ENCODE measurements at places on chromosomes 11 and 22.
A peak's percentile ranks its signal among the peaks of the same experiment; 100 is the strongest.

DNA sequence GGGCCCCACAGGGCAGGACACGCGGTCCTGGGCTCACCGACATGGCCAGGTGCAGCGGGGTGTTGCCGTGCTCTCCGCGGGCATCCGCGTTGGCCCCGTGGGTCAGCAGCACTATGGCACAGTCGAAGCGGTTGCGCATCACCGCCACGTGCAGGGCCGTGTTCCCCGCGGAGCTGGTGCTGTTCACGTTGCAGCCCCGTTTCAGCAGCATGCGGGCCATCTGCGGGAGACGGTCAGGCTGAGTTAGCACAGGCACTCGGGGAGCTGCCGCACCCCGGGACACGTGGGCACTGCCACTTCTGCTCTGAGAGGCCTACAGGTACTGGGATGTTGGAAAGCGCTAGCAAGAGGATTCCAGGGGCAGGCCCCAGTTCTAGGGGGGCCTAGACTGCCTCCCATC, 22.3 kb upstream of the BAIAP2L2 start:
- DNase-seq = no peak

DNA sequence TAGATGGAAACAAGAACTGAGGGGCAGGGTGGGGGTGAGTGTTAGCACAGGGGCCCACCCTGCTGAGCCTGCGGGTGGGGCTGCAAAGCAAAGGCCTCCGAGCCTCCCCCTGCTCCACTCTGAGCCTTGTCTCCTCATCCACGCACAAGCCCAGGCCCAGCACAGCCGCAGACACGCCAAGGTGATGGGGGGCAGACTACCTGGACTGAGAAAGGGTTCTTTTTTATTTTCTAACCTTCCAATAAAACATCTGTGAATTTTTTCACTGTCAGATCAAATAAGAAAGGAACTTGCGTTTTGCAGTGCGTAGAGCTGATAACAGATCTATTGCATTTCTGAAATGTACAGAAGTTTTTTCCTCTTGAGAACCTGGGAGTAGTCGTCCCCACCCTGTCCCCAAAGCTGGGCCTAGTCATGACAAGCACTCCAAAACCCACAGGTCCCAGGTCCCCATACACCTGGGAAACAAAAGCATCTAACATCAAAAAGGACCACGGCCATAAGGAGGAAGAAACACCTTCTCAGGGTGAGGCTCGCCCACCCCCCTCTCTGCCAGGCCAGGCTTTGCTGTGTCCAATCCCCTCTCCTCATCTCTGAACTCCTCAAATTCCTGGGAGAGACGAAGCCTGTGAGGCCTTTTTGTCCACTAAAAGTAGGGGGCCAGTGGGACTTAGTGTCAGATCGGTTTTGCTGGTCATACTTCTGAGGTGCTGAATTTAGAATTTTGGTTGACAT, 22.7 kb upstream of the CD5 start:
- DNase-seq = no peak

- DNase-seq = no peak
Observed at GRCh38 chr11:17257196-17257595, 19.3 kb upstream of the NUCB2 start.

- DNase-seq = no peak
Observed at GRCh38 chr11:122240638-122241037, 124.6 kb upstream of the BLID start.

- no peak for DNase-seq
Observed at GRCh38 chr22:46052331-46052771, 75.4 kb upstream of the WNT7B start.

DNA sequence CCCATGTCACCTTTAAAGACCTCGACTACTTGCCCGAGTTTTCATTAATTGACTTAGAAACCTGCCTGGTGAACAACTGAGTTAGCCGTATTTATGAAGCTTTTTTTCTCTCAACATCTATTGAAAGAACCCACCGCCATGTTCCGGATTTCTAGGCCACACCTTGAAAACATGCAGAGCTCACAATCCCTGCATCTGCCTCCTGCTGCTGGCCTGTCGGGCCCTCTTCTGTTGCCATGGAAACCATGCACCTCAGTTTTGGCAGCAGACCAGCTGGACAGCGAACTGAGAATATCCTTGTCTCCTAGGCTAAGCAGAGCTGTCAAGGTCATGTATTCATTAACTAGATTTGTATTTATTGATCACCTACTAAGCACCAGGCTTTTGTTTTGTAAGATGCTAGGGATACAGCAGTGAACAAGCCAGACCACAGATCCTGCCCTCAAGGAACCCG, 4.3 kb upstream of the PATZ1 start:
- DNase-seq = no peak

- no peak for DNase-seq
Observed at GRCh38 chr11:15006139-15006759, 34.1 kb upstream of the CALCA start.

- no peak for DNase-seq
Observed at GRCh38 chr22:32511274-32511673, 36.7 kb downstream of the FBXO7 start.

DNA sequence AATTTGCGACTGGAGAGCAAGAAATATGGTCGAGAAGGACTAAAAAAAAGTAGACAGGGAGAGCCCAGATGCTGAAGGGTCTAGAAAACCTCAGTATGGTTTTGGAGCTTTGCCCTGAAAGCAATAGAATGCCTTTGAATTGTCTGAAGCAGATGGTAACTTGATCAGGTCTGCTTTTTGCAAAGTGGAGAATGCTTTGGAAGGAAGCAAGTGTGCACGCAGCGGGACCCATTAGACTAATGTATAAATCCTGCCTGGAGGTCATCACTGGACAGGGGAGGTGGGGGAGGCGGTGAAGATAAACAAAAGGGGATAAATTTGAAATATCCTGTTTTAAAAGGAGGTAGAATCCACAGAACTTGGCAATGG, 757 bp upstream of the HINFP start:
- DNase-seq = no peak

DNA sequence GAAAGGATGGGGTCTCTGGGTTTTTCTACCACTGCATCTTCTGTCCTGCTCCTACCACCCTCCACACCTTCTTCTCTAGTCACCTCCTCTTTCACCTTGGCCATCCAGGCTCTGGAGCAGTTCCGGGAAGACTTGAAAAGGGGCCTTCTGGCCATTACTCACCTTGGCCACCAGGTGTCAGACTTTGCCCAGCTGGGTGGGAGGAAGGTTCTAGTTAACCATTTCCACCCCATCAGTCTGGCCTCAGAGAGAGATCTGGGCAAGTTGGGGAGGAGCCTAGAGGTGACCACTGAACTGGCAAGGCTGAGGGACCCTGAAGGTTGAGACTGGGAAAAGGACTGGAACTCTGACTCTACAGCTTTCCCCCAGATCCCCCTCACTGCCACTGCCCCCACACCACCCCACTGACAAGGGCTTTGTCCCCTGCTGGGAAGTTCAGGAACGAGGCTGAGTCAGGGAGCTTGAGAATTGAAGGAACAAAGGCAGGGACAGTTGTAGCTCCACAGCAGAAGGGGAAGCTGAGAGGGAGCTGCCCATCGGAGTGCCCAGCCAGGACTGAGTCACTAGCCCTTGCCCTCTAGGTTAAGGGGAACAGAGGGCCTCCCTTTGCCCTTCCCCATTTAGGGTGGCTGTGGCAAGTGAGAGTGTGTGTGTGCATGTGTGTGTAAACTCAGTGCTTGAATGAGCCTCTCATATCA, 3.7 kb upstream of the POLD4 start:
- peak; percentile 40 for DNase-seq

- no peak for DNase-seq
Observed at GRCh38 chr11:76456571-76456970, 11.8 kb downstream of the EMSY start.

DNA sequence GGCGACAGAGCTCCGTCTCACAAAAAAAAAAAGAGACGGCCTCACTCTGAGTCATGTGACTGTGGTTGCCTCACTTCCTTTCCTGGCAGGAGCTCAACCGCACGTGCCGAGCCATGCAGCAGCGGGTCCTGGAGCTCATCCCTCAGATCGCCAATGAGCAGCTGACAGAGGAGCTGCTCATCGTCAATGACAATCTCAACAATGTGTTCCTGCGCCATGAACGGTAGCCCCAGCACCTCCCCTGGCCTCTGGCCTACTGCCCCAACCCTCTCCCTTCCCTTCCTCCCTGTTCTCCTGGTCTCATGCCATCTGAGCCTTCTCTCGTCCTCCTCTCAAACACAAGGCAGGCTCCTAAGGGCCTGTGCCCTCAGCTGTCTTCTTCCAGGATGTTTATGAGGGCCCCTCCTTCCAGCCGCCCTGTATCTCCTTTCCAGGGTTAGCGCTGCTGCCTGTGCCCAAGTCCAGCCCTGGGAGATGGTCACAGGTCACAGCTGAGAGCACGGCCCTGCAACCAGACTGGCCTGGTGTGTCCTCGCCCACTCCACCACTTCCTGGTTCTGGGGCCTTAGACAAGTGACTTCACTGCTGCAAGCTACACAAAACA, 30.7 kb downstream of the TOM1 start:
- peak; percentile 18 for DNase-seq

DNA sequence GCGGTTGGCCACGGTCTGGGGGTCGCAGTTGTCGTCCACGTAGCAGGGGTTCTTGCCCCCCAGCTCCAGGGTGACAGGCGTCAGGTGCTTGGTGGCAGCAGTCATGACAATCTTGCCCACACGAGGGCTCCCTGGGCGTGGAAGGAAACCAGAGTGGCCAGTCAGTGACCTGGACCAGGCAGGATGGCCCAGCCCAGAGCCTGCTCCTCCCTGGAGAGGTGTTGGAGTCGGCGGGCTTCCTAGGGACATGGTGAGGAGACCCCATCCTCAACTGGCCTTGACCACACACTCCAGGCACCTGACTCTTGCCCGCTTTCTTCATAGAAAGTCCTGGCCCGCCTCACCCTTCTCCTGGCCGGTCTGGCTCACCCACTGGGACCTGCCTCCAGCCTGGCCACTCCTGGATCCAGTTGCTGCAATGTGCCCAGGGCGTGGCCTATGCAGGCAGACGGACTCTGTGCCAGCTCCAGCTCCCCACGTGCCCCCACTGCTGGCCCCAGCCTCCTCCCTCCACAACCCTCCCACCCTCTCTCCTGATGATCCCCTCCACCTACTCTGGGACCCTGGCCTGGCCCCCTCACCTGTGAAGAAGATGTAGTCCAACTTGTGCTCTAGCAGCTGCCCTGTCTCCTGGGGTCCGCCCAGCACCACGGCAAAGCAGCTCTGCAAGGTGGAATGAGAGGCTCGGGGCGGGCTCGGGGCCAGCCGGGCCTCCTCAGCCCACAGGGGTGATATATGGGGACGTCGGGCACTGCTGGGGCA, 8.7 kb downstream of the ALDH3B2 start:
- no peak for DNase-seq

DNA sequence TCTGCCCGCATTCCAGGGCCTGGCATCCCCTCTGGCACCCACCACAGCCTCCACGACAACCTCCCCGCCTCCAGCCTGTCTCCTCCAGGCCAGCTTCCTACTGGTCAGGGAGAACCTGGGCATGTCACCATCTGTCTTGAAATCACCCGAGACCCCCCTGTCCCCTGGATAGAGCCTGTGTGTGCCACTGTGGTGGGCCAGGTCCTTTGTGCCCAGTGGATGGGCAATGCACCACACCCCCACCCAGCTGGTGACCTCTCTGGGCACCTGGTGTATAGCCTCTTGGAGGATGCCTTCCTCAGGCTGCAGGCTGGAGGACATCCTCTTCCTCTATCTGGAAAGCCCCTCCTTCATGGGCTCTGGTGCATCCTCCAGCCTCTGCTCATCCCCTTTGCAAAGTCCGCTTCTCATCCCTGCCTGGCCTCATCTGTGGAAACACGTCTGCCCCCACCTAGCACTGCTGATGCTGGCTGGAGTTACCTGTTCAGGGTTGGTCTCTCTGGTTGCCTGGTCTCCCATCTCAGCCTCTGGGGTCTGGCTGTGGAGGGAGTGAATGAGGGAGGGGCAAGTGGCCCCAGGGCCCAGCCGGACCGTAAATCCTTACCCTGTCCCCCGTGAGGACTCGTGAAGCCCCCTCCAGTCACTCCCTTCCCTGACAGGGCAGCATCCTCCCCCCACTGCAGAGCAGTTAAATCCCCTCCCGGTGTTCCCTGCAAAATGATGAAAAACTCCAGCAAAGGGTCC, 589.6 kb downstream of the TBC1D22A start:
- no peak for DNase-seq

- DNase-seq = no peak
Observed at GRCh38 chr11:107385361-107385981, 72.2 kb downstream of the CWF19L2 start.

DNA sequence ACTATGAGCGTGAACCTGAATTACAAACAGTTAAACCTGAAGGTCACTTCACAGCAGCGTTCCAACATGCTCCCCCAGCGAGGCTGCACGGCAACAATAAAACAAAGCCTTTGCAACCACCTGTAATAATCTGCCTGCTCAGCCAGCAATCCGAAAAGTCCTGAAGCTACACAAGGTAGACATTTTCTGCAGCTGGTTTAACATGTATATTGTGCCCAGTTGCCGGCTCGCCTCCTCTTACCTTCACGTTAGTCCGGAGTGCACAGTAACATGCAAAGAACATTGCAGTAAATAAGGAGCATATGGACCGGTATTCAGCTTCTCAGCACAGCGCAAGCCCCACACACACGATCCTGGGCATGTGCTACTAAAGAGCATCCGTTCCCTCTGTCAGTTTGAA, 704.3 kb downstream of the DLG2 start:
- no peak for DNase-seq

- DNase-seq = no peak
Observed at GRCh38 chr22:36901411-36902142, 11.9 kb upstream of the CSF2RB start.

DNA sequence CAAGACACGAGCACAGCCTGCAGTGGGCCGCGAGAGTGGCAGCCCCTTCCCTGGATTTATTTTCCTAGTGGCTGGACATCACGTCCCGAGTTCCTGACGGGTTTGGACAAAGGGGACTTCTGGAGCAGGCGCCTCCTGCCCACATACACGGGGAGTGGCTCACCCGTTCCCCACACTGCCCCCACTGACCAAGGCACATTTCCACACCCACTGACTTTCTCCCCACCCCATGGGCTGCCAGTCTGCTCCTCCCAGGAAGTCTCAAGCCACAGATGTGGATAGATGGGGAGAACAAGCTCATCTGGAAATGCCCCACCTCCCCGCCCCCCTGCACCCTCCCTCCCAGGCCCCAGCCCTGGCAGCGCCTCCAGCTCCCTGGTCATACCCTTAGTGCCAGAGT, 34.0 kb upstream of the FADD start:
- no peak for DNase-seq

GRCh38 chr11:47509077-47509536, 43.8 kb downstream of the CELF1 start:
- no peak for DNase-seq

- DNase-seq = no peak
Observed at GRCh38 chr22:45804986-45805325, 133.3 kb downstream of the ATXN10 start.

DNA sequence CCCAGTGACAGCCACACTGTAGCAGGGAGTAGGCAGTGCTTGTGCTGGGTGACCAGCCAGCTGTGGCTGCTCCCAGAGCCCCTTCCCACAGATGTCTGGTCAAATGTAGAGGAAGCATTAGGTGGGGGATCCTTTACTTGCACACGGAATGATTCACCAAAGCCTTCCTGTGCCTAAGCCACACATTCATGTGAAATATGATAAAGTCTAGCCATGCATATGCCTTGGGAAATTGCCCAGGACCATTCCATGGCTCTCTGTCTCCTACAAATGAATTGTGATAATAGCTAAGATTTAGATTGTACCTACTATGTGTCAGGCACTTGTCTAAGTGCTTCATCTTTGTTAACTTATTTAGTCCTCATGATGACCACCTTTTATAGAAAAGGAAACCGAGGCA, 217.5 kb upstream of the E2F8 start:
- no peak for DNase-seq

GRCh38 chr11:14240221-14240620, 118.8 kb downstream of the RRAS2 start:
- DNase-seq = no peak

- no peak for DNase-seq
Observed at GRCh38 chr11:125379981-125380380, 116.1 kb downstream of the FEZ1 start.
